ENCODE measurements at places on chromosomes 12 and 14. TPM values are rescaled to one million over a fixed set of nuclear protein-coding genes. Genes with fewer than 3 reads are reported as not detected.

- DNase-seq = no peak
These were observed 3.5 kb downstream of the TAC3 start for GRCh38 chr12:57012600-57013465.

GRCh38 chr14:102085488-102085887 is 1.4 kb downstream of the HSP90AA1 start:
- DNase-seq = no peak

The TAS2R20 gene
- 0.30 TPM for total RNA-seq

DNA sequence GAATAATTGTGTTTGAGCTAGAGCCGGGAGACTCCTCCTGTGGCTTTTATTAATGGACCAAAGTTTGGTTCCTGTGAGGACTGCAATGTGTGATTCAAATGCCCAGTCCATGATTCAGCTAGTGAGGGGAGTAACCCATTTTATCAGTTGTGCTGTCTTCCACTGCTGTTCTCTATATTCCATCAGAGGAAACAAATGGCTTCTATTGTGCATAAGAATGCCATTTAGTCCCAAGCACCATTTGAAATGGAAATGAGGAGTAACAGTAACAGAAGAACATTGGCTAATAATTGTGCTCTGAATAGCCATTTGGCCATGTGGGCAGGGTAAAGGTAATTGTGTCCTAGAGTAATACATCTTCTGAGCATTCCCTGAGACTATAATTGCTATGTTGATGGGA is 642.7 kb downstream of the DIO2 start:
- DNase-seq = no peak

DNA sequence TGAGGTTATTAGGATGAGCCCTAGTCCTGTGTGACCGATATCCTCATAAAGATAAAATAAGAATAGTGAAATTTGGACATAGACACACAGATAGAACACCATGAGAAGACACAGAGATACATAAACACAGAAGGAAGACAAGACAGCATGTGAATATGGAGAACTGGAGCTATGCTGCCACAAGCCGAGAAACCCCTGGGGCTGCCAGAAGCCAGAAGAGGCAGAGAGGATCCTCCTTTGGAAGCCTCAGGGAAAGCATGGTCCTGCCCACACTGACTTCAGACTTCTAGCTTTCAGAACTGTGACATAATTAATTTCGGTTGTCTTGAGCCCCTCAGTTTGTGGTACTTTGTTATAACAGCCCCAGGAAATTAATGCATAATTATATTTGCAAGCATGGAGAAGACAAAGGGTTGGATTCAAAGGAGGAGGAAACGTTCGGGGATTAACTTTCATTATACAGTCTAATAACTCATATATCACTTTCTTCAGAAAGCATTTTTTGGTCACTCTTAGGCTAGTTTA is 1501.8 kb upstream of the FLRT2 start:
- DNase-seq = no peak

GRCh38 chr14:30805284-30805683 is 69.1 kb upstream of the COCH start:
- no peak for DNase-seq

- no peak for DNase-seq
These were observed 2.2 kb upstream of the OAS1 start for GRCh38 chr12:112904571-112904970.

GRCh38 chr14:60350366-60350720 is 101.3 kb downstream of the PPM1A start:
- no peak for DNase-seq

DNA sequence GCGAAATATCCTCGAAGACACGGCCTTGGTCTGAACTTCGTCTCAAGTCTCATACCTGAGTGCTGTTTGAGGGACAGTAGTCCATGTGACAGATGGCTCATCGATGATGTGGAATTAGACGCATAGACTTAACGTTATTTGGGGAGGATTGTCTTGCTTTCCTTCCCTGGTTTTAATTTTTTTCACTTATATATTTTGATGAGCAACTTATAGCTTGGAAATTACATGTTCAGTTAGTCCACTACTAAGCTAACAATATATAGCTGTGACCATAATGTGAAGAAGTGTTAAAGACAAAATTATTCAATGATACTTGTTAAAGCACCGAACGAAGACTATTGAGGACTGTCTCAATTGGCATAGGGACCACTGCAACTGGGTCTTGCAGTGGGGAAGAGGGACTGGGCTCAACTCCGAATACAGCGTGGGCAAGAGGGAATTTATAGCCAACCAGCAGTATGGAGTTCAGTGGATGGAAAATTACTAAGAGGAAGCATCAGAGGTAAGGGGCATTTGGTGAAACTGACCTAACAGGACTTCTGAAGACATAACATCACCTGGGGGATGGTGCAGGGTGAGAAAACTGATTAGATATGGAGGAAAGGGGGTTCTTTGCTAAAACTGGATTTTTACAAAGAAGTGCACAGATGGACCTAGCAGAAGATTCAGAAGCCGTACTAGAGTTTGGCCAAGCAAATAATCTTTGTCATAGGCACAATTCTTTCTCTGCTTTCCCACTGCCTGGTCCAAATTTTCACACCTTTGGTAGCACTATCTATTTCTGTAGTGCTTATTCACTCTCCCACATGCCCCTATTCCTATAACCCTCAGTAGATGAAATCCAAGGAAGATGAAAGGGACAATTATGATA is 910 bp upstream of the TM7SF3 start:
- DNase-seq = no peak

DNA sequence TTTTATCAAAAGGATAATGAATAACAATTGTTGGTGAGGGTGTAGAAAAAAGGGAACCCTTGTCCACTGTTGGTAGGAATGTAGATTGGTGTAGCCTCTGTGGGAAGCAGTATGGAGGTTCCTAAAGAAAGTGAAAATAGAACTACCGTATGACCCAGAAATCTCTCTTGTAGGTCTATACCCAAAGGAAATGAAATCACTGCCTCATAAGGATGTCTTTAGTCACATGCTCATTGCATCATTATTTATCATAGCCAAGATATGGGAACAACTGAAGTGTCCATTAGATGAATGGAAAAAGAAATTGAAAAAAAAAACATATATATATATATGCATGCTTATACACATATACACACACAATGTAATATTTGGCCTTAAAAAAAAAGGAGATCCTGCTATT is 158.8 kb upstream of the NPAS3 start:
- DNase-seq = no peak

DNA sequence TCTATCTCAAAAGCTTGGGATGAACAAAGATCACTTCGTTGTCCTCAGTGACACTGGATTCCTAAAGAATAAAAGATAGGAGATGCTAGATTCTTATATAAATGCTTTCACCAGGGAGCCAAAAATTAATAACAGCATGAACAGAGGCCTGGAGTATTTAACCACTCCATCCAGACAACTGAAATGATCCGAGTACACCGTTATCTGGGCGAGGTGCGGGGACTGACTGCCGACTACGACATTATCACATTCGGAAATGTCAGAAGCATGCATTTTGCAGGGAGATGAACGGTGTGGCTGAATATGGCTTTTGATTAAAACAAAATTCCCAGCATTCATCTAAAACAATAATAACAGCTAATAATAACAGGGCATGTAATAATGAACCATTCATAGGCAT is 56.6 kb downstream of the TRPV4 start:
- no peak for DNase-seq

GRCh38 chr14:75831455-75831854 is 150.3 kb downstream of the TGFB3 start:
- DNase-seq = peak; percentile 15

The SLC25A47 gene
- total RNA-seq = not detected

The POTEG gene
- total RNA-seq = not detected

- no peak for DNase-seq
These were observed 70.7 kb downstream of the RASSF8 start for GRCh38 chr12:26028953-26029735.

DNA sequence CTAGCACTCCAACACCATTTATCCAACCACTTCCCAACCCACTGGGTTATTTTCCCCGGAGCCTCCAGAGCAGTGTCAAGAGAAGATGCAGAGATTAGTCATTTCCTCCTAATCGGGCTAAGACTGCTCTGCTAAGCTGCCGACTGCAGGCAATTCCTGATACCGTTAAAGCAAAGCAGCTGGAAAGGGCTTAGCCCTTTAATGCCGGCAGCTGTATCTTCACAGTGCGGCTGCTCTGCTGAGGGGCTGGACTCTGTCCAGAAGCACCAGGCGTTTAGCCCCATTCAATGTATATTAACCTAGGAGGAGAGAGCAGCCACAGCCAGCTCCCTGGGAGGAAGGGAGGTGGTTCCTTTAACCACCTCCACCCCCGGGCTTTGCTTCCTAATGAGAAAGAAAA is 11.1 kb downstream of the AQP6 start:
- DNase-seq = no peak

DNA sequence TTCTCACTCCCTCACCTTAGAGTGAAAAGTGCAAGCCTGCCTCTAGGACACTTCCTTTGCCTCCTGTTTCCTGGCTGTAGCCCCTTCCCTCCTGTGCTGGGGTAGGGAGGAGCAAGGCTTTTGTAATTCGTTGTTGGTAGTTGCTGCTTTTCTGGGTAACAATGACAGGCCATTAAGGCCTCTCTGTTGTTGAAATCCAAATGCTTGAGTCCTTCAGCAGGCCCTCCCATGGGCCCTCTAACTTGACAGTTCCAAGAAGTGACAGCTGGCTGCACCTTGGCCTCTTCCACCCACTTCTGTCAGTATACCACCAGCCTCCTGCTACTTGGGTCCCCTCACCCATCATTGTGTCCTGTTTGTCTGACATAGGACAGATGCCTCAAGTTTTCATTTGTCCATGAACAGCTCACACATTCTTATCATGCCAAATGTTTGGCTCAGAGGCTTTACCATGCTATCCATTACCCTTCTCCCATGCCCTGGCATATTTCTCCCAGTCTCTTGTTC is 103.7 kb upstream of the PDE3A start:
- DNase-seq = no peak

DNA sequence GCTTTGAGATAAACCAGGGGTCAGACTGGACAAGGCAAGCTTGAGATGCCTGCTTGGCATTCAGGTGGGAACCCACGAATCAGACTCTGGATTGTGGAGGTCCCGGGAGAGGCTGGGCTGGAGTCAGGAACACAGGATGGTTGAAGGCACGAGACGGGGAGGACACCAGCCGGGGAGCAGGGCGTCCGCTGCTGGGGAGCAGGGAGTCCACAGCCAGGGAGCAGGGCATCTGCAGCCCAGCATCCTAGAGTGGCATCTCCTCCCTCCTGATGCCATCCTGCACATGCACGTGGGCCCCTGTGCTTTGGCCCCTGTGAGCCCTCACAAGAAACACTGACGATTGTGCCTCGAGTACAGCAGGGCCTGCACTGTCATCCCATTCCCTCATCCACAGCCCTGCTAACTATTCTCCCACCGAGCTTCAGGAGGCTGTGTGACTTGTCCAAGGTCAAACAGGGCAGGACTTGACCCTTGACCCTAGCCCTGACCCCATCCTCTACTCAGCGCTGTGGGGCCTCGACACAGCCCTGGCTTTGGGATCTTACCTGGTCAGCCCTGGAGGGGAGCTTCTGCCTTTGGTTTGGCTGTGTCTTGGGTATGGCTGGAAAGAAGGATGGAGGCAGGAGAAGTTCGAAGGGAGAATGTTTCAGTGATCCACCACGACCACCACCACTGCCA is 45.1 kb downstream of the CFAP251 start:
- DNase-seq = no peak

GRCh38 chr12:39605501-39605900 is 14.1 kb downstream of the ABCD2 start:
- no peak for DNase-seq

GRCh38 chr12:30582943-30583342 is 112.7 kb downstream of the IPO8 start:
- no peak for DNase-seq

GRCh38 chr12:9991876-9992275 is 7.0 kb downstream of the CLEC1B start:
- DNase-seq = no peak

DNA sequence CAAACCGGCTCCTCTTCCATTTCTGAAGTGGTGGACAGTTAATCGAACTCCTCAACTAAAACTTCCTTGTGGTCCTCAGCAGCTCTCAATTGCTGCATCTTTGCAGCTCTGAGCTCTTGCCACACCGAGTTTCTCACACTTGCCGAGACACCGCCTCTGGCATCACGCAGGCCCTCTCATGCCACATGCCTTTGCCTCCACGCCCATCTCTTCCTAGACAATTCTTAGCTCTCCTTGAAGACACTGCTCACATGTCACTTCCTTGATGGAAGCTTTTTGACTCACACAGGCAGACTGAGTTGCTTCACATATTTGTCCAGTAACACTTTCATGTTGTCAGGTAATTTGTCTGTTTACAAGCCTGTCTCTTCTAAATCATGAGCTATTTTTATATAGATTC is 29.2 kb downstream of the KCNA1 start:
- DNase-seq = no peak

DNA sequence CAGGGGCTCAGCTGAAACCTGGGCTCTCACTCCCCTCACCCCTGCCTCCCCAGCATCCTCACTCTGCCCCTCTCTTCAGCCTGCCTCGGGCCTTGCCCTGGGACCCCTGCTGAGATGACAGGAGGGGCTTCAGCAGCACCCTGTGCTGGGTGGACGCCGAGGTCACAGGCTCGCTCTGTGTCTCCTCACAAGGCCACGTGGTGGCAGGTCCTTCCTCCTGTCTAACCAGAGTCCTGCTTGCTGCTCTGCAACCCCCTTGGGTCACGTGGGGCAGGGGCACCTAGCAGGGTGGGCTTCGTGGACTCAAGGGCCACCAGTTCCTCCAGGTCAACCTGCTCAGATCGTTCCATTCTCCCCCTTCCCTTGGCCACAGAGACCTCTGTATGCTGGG is 90.4 kb downstream of the TMEM121 start:
- DNase-seq = no peak

DNA sequence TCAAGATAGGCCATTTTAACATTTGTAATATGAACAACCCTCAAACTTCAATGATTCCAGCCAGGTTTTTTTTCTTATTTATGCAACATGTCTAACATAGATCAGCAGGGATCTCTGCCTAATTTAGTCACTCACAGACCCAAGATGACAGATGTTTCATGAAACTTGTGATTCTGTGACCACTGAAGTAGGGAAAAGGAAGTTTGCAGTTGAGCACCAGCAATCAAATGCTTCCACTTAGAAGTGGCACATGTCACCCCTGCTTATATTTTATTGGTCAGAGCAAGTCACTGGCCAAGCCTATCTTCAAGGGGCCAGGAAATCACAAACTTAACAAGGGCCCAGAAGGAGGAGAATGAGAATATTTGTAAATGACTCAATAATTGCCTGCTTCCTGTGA is 150.6 kb downstream of the BCAT1 start:
- DNase-seq = no peak

The SYT1 gene
- total RNA-seq = not detected

The TRPV4 gene
- total RNA-seq = not detected

DNA sequence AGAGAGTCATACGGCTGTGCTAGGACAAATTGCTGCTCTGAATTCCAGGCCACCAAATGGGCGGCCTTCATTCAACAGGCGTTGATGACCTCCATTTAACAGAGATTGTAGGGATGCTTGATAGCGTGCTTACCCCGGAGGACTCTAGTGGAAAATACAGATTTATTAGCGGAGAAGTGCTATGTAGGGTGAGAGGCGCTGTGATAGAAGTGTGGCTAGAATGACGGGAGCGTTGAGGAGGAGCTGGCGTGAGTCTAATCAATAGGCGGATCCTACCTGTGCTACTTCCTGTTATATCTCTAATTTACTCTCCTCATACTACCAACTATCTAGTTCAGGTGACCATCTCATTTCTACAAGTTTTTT is 668 bp downstream of the MRPS35 start:
- peak; percentile 20 for DNase-seq

The PTGER2 gene
- total RNA-seq = 23.3 TPM

Measured in activated naive CD8-positive, alpha-beta T cell treated with anti-CD3 and anti-CD28 coated beads for 36 hours (primary cell).